ENCODE measurements at places on chromosomes 16 and 17.

DNA sequence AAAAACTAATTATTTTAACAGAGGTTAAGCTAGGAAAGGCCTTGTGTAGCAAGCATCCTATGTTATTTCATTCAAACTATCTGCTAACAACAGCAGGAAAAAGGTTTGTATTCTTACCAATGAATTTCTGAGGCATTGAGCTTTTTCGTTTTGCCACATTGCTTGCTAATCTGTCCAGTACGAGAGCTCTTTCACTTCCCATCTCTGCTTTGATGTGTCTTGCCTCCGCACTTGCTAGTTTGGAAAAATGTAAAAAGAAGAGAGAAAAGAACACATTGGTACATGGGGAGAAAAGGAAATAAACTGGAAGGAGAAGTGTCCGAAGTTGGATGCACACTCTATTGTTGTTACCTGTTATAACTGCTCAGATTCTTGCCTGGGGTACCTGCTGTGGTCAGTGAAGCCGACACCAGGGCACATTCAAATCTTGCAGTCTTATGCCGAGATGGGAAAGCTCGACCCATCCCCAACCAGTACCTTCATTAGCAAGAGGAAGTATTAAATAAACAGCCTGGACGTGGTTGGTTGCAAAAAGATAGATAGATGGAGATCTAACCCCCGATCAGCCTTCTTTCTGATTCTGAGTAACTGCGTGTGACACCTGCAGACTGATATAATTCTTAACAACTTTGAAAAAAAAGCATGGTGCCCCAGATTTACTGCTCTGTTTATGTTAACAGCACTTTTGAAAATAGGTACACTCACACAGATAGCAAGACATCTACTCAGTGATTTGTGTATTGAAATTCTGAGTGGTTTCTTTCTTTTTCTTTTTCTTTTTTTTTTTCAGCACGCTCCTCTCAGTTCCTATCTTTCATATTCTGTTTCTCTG, 40.0 kb downstream of the GRB7 start:
- no peak for DNase-seq

DNA sequence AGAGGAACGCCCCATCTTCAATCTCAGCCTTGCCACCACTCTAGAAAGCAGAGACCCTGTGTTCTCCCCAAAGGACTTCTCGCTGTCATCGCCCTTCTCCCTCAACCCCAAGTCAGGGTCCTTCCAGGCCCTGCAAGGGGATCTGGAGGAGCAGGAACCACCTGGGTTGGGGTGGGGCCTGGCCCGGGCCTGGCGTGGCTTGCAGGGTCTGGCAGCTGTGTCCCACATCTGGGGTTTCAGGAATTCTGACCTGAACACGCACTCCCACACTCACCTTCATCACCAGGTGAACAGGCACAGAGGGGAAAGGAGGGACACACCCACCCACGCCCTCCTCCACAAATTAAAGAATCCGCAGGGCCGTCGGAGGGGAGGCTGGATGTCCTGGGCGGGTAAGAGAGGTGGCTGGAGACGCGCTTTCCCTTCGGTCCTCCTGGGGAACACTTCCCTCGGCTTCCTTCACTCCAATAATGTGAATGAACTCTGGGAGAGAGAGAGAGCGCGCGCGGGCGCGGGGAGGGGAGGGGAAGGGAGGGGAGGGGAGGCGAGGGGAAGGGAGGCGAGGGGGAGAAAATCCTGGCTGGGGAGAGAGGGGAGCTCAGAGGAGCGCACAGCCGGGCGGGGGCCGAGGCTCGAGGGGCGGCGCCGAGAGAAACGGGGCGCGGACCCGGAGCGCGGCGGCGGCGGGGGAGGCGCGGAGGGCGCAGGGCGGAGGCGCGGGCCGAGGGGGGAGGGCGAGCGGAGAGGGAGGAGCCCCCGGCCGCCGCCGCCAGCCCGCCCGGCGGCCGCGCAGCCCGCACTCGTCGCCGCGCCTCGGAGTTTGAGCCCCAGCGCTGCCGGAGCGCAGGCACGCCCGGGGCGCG, at the start of gene CACNG4:
TSS of gene CACNG4 (plus strand) at position 799 of the 863 bp plus-strand sequence. CDS start 205 bp downstream, outside the sequence.
- no peak for DNase-seq

GRCh38 chr17:17810084-17810894, 26.5 kb downstream of the SREBF1 start:
- DNase-seq, result no peak

DNA sequence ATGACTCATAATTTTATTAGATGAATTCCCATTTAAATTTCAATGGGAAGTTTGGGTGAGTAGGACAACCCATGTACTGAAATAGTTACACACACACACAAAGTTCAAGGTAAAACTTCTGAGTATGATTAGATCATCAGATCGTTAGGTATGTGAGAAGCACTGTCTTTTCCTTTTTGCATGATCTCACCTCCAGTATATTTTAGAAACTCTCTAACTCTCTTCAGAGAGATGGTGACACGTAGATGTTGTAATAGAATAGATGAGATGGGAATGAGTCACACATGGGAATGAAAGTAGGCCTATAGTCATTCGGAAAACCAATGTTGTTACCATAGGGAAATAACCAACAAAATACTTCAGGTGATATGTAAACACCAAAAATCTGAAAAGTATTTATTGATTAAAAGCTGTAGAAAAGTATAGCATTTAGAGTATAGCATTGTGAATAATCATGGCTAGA, 22.2 kb downstream of the KRT23 start:
- DNase-seq, result no peak

- DNase-seq, result no peak
Observed at GRCh38 chr17:66930933-66931332, 33.6 kb upstream of the CACNG4 start.

- DNase-seq, result no peak
Observed at GRCh38 chr17:70270554-70270953, 101.2 kb downstream of the KCNJ2 start.
